ENCODE measurements at places on chromosomes 2 and 18. TPM values are rescaled to one million over a fixed set of nuclear protein-coding genes. Genes with fewer than 3 reads are reported as not detected.

The C2orf15 gene
- total RNA-seq = not detected

The MROH2A gene
- not detected for total RNA-seq

The SOX11 gene
- not detected for total RNA-seq

The HSPD1 gene
- total RNA-seq = 113 TPM

The CFAP65 gene
- not detected for total RNA-seq

The KCTD1 gene
- total RNA-seq = 10.1 TPM

The RBM44 gene
- 0.06 TPM for total RNA-seq
